ENCODE measurements at places on chromosomes 5 and 9. TPM values are rescaled to one million over a fixed set of nuclear protein-coding genes. Genes with fewer than 3 reads are reported as not detected.

Gene FREM1
- 0.05 TPM for polyA plus RNA-seq

Gene PFN3
- not detected for polyA plus RNA-seq

Gene DCANP1
- polyA plus RNA-seq = not detected

Gene TLX3
- polyA plus RNA-seq = not detected
